Skin of body (tissue), 3 donors: ENCODE measurements at places on chromosomes 12 and 14.

GRCh38 chr14:71331403-71331802 is 424.1 kb downstream of the PCNX1 start:
- no peak for DNase-seq

DNA sequence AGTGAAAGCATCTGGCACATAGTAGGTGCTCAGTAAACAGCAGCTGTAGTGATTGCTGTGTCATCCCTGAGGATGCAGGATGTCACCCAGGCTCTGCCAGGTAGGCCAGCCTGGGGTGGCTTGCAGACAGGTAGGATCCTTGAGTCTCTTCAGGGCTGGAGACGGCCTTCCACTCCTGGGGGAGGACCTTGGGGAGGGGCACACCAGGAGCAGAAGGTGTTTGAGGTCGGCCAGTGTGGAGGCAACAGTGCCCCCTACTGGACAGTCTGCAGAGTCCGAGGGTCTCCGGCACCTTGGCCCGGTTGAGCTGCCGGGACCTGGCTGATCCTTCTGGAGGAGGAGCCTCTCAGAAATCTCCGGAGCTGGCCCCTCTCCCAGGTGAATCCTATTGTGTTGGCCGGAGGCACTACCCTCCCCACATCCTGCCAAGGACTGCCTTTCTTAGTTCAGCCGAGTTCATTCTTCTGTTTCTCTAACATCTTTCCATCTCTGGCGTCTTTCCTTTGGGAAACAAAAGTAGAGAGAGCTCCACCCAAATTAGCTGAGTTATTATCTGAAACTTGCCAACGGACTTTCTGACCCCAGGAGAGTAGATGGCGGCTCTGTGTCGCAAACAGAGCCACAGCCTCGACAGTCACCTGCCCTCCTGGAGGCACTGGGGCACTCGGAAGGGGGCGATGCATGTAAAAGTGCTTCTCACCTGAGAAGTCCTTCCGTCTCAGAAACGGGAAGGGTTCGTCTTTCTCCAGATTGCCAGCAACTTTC is 41.8 kb upstream of the CLMN start:
- no peak for DNase-seq

- DNase-seq = no peak
These were observed 103.9 kb downstream of the FSCB start for GRCh38 chr14:44403193-44403592.

GRCh38 chr14:103899316-103899715 is 28.9 kb upstream of the TDRD9 start:
- no peak for DNase-seq

DNA sequence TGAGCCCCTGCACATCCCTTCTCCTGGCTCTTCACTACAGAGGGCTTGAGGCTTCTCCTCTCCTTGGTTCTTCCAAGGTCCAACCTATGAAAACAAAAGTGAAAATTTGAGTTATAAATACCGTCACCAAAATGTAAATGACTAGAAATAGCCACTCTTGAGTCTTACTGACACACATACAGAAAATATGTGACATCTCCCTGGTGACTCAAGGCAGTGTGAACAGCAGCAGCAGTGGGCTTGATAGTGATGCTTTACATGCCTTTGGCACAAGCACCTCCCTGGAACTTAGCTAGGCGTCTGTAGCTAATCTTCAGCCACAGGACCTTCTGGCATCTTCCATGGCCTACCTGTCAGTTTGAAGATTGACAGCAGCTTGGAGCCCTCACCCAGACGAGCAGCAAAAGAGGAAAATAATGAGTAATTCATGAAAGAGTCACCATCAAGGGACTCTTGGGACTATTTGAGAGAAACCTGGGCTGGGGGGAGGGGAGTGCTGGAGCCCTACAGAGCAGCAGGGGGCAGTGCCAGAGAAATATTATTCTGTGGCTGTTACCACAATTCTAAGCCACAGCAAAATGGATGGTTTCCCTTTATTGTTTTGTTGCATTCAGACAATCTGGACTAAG is 158.0 kb downstream of the KCNK10 start:
- DNase-seq = no peak

DNA sequence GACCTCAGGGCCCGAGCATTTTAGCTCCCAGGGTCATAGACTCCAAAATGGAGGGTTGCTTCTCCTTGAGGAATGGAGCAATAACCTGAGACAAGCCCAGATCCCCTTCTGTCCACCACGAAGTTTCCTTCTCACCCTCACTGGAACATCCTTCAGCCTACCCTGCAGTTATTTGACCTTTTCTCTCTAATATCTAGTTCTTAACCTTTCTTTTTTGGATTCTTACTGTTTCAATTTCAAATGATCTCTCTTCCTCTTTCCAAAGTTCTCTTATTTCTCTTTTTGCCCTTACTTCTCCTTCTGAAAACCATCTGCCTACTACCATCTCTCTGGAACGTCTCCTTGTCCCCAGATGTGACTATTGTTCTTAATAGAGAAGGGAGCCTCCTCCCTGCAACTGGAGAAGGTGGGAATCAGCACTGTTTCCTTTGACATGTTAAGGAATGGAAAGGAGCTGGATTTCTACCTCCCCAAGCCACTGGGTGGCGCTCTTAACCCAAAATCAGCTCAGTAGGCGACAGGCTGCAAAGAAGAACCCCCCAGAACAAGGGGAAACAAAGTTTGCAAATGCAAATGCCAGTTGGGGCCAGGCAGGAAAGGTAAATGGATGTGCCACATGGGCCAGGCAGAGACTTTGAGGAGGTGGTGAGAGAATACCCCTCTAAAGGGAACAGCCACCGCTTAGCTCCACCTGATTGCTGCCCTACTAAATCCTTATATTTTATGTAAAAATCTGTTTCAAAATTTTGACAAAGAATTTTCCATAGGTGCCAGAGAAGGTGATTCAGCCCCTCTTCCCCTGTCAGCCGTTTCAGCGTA is 22.4 kb upstream of the PDE1B start:
- DNase-seq = no peak

- no peak for DNase-seq
These were observed 252.5 kb upstream of the TMPO start for GRCh38 chr12:98262902-98263301.

- peak; percentile 50 for DNase-seq
These were observed 400.3 kb downstream of the ZFP36L1 start for GRCh38 chr14:68392393-68393141.

GRCh38 chr12:80815351-80815750 is 98.6 kb downstream of the MYF5 start:
- DNase-seq = no peak

- no peak for DNase-seq
These were observed 8.0 kb upstream of the RNU6-8 start for GRCh38 chr14:32211068-32211404.

- no peak for DNase-seq
These were observed 63.7 kb upstream of the YARS2 start for GRCh38 chr12:32819424-32819823.
